ENCODE measurements at places on chromosomes 3 and 15.

DNA sequence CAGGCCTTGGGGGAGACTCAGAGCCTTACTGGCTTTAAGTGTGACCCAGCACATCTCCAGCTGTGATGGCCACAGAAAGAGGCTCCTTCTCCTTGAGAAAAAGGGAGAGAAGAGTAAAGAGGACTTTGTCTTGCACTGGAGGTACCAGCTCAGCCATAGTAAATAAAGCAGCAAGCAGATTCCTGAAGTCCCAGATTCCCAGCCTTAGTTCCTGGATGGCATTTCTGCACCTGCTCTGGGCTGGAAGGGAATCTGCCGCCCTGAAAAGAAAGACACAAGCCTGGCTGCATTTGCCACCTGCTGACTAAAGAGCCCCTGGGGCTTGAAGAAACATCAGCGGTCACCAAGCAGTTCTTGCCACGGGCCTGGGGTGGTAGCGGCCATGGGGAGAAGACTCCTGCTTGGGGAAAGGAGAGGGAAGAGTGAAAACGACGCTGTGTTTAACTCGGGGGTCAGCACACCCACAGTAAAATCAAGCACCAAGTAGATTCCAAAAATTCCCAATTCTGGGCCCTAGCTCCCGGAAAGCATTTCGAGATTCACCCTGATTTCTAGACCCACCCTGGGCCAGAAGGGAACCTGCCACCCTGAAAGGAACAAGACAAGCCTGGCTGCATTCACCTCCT is 24.2 kb upstream of the TNK2 start:
- H3K27me3 ChIP-seq: no peaks in the 10 kb centered on the region
- H3K4me1 ChIP-seq: no peaks in the 10 kb centered on the region
- H3K36me3 ChIP-seq: no peaks in the 10 kb centered on the region
- DNase-seq: no peak
- no peak overlapping the region for H3K27ac ChIP-seq
- no peak overlapping the region for H3K4me3 ChIP-seq

DNA sequence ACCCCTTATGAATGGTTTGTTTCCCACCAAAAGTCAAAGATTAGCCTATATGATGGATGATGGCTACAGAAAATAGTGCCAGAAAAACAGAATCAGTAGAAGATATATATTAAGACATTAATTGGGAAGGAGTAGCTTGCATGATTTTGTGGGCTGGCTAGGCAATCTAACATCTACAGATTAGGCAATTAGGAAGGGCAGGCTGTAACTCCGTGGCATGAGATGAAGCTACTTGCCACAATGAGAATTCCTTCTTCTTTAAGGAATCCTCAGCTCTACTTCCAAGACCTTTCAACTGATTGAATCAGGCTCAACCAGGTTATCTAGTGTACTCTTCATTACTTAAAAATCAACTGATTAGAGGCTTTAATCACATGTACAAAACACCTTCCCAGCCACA is 426.7 kb downstream of the LPP start:
- H3K36me3 ChIP-seq: no peaks in the 10 kb centered on the region
- no peak overlapping the region for H3K27ac ChIP-seq
- DNase-seq: no peak
- H3K27me3 ChIP-seq: no peaks in the 10 kb centered on the region

- H3K27me3 ChIP-seq: no peaks in the 10 kb centered on the region
- no peak for DNase-seq
Observed at GRCh38 chr3:51974277-51974962, 444 bp upstream of the ABHD14A start.

- peak; percentile 87 for DNase-seq
- H3K36me3 ChIP-seq: no peaks in the 10 kb centered on the region
- H3K4me1 ChIP-seq: no peaks in the 10 kb centered on the region
- peak overlapping the region; percentile 89 for H3K4me3 ChIP-seq
- no peak overlapping the region for H3K27ac ChIP-seq
Observed at GRCh38 chr3:146542179-146542578, 2.2 kb downstream of the PLSCR1 start.

- H3K36me3 ChIP-seq: no peaks in the 10 kb centered on the region
- H3K27ac ChIP-seq: no peak overlapping the region
- DNase-seq: peak; percentile 75
- H3K4me1 ChIP-seq: no peaks in the 10 kb centered on the region
- H3K27me3 ChIP-seq: no peaks in the 10 kb centered on the region
Observed at GRCh38 chr15:89874926-89875564, 18.7 kb downstream of the AP3S2 start.

GRCh38 chr3:46124216-46125177 is 83.6 kb downstream of the CCR1 start:
- no peaks in the 10 kb centered on the region for H3K27me3 ChIP-seq
- H3K4me1 ChIP-seq: peaks cover 19% of the 10 kb centered on the region
- DNase-seq: peak; percentile 44
- H3K36me3 ChIP-seq: no peaks in the 10 kb centered on the region
- peak overlapping the region; percentile 51 for H3K27ac ChIP-seq

DNA sequence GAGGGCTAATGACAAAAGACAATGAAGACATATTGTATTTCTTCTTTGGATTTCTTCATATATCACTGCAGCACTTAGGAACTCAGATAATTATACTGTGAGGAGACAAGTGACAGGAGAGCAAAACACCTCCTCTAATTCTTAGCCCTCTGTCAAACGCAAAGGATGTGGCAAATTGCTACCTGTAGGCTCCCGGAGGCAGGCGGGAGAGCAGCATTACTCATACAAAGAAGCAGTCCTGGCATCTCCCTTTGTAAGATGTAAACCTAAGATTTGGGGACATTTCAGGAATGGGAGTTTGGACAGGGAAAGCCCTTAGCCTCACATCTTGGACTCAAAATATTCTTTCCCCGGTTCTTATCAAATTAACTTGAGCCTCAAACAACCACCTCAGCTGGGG is 460.8 kb downstream of the SOX2 start:
- H3K36me3 ChIP-seq: no peaks in the 10 kb centered on the region
- H3K4me1 ChIP-seq: no peaks in the 10 kb centered on the region
- H3K27ac ChIP-seq: no peak overlapping the region
- DNase-seq: no peak
- H3K27me3 ChIP-seq: no peaks in the 10 kb centered on the region

GRCh38 chr3:110743202-110743601 is 328.4 kb upstream of the NECTIN3 start:
- H3K4me1 ChIP-seq: no peaks in the 10 kb centered on the region
- no peaks in the 10 kb centered on the region for H3K27me3 ChIP-seq
- no peak for DNase-seq
- H3K27ac ChIP-seq: no peak overlapping the region

GRCh38 chr15:84979651-84980050 is 2.0 kb upstream of the PDE8A start:
- H3K27ac ChIP-seq: no peak overlapping the region
- no peak for DNase-seq
- H3K4me1 ChIP-seq: peaks cover 2% of the 10 kb centered on the region

GRCh38 chr3:168933614-168934013 is 729.9 kb downstream of the MECOM start:
- H3K36me3 ChIP-seq: no peaks in the 10 kb centered on the region
- peak; percentile 97 for DNase-seq
- no peak overlapping the region for H3K27ac ChIP-seq
- H3K4me3 ChIP-seq: no peak overlapping the region
- no peaks in the 10 kb centered on the region for H3K4me1 ChIP-seq

DNA sequence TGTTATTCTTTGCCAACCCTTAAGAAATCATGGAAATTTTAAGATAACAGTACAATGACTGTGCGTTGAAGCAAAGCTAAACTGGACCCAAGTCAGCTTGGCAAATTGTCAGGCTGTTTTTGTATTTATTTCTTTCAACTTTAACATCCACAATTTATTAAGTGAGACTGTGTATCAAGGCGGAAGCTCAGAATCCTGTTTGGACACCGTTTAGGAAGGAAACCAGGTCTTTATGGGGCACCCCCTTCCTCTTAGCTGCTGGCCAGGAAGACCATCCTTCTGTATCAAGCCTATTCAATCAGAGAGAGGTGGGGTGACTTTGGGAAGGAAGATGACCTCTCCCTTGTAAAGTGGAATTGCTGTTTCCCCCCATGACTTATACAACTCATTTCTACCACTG is 166.0 kb downstream of the MCTP2 start:
- no peak overlapping the region for H3K27ac ChIP-seq
- H3K36me3 ChIP-seq: no peaks in the 10 kb centered on the region
- H3K27me3 ChIP-seq: no peaks in the 10 kb centered on the region
- no peak for DNase-seq
- H3K4me1 ChIP-seq: peaks cover 2% of the 10 kb centered on the region

- H3K36me3 ChIP-seq: no peaks in the 10 kb centered on the region
- peak; percentile 57 for DNase-seq
- H3K27ac ChIP-seq: no peak overlapping the region
- no peak overlapping the region for H3K4me3 ChIP-seq
Observed at GRCh38 chr3:63047068-63047467, 171.9 kb upstream of the CADPS start.

DNA sequence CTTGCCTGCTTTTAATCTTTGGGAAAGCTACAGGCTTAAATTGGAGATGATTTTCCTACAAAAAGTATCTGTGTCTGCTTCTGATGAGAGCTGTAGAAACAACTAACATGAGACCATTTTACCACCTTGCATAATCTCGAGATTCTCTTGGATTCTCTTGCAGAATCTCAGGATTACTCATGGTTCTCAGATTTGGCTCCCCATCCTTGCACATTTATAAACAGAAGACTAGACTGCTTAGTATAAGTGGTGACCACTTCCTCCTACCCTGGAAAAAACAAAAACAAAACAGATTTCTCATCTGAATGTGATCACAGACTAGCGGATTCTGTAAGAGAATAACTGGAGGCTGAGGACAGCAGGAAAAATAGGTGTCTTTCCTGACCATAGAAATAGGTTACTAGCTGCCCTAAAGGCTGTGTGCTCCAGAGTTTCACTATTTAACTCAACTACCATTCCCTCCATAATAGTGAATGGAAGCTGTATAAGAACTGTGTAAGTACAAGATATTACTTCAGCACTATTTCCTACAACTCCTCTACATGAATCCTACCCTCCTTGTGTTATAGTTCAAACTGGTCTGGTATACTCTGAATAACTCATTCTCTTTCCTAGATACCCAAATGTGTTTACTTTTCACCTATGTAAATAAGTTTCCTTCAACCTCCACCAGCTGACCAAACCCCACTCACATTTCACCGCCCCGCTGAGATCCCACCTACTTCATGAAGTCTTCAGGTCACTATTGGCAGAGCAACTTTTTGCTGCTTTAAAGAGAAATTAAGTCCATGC is 122.2 kb upstream of the C2CD4B start:
- no peaks in the 10 kb centered on the region for H3K36me3 ChIP-seq
- H3K27me3 ChIP-seq: no peaks in the 10 kb centered on the region
- no peak for DNase-seq
- H3K27ac ChIP-seq: no peak overlapping the region
- H3K4me1 ChIP-seq: no peaks in the 10 kb centered on the region
- H3K4me3 ChIP-seq: no peak overlapping the region

- H3K27ac ChIP-seq: no peak overlapping the region
- no peak for DNase-seq
- peaks cover 2% of the 10 kb centered on the region for H3K36me3 ChIP-seq
Observed at GRCh38 chr3:138230525-138230924, 43.4 kb downstream of the ARMC8 start.

DNA sequence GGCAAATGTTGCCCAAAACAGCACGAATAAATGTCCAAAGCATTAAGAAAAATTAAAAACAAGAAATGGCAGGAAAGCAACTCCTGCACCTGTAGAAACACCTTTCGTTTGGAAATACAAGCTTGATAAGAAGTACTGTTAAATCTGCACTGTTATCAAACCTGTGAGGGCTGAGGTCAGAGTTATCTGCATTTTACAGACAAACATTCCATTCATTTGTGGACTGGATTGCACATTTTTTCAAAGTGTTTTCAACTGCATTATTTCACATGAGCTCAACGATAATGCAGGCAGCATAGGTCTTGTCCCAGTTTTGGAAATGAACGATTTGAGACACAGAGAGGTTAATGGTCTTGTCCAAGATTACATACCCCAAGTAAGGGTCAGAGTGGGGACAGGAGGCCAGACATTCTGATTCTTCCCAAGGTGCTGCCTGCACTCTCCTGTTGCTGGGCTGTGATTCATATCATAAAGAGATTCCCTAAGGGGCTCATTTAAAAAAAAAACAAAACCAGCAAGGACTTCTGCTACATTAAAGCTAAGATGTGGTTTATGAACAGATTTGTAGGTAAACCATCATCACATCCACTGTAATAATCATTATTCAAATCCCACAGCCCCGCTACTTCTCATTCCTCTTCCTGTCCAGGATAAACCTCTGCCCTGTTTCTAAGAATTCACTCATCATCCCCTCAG is 13.0 kb downstream of the GUCA1C start:
- no peaks in the 10 kb centered on the region for H3K4me1 ChIP-seq
- H3K27me3 ChIP-seq: no peaks in the 10 kb centered on the region
- peak; percentile 76 for DNase-seq
- H3K36me3 ChIP-seq: no peaks in the 10 kb centered on the region

DNA sequence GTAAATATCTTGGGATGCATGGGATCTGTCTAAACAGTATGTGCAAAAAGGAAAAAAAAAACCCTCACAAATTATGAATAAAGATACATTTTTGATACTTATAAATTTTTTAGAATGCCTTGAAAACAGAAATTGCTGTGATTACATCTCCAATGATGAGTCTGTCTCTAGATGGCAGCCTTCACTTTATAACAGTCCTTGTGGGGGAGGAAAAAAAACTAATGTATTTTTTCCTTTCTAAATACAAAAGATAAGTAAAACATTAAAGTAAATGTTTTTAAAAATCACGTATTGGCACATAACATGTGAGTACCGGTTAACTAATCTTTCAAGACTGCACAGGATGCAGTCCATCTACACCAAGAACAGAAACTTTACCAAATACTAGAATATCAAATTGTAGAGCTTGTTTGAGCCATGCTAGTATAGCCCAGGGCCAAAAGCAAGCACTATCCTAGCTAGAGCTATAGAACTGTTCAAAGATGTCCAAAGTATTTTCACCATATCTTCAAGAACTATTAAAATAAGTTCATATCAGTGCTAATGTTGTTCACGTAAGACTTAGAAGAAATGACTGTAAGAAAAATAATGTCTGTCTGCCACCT is 206.4 kb downstream of the STAG1 start:
- peaks cover 5% of the 10 kb centered on the region for H3K4me1 ChIP-seq
- H3K36me3 ChIP-seq: no peaks in the 10 kb centered on the region
- H3K4me3 ChIP-seq: no peak overlapping the region
- no peaks in the 10 kb centered on the region for H3K27me3 ChIP-seq

GRCh38 chr3:125967156-125967555 is 1.8 kb upstream of the ROPN1B start:
- no peaks in the 10 kb centered on the region for H3K36me3 ChIP-seq
- peaks cover 20% of the 10 kb centered on the region for H3K27me3 ChIP-seq
- H3K27ac ChIP-seq: no peak overlapping the region
- H3K4me3 ChIP-seq: no peak overlapping the region
- no peak for DNase-seq
- no peaks in the 10 kb centered on the region for H3K4me1 ChIP-seq

DNA sequence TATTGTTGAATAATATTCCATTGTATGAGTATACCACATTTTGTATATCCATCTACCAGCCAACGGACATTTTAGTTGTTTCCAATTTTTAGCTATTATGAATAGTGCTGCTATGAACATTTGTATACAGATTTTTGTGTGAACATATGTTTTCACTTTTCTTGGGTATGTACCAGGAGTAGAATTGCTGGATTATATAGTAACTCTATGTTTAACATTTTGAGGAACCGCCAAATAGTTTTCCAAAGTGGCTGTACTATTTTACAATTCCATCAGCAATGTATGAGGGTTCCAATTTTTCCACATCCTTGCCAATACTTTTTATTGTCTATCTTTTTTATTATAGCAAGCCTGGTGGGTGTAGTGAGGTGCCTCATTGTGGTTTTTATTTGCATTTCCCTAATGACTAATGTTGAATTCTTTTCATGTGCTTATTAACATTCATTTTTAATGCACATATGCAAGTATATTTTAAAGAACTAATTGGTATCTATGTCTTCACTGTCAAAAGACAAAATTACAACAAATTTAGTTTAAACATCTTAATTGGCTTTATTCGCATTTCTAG is 77.5 kb upstream of the PIAS1 start:
- H3K27me3 ChIP-seq: peaks cover 3% of the 10 kb centered on the region
- no peak overlapping the region for H3K4me3 ChIP-seq
- DNase-seq: no peak
- no peaks in the 10 kb centered on the region for H3K4me1 ChIP-seq
